ENCODE measurements at places on chromosomes 12 and 14.

GRCh38 chr12:31558521-31558920 is 32.4 kb downstream of the DENND5B start:
- peak; percentile 17 for DNase-seq

DNA sequence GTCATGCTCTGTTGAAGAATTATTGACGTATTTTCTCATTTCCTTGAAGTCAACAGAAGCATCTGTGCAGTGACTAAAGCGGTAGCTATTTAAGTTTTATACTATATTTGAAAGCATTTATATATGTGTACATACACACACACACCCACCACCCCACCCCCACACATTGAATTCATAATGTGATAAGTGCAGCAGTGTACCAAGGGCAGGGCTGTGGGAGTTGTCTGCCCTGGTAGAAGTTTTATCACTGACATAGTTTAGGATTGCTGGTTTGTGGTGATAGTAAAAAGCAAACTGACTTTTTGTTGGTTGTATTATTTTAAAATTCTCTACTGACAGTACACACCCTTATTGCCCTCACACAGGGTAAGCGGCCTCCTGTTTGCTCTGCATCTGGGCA is 39.1 kb downstream of the GAS2L3 start:
- DNase-seq: peak; percentile 7

DNA sequence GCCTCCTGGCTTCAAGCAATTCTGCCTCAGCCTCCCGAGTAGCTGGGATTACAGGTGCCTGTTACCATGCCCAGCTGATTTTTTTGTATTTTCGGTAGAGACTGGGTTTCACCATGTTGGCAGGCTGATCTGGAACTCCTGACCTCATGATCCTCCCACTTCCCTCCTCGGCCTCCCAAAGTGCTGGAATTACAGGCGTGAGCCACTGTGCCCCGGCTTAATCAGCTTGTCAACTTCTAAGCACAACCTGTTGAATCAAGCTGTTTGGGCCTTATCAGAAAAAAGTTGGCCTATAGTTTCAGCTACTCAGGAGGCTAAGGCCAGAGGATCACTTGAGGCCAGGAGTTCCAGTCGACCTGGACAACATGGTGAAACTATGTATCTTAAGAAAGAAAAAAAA is 7.9 kb downstream of the MARK3 start:
- DNase-seq: no peak

GRCh38 chr14:22226381-22226780 is 362.6 kb downstream of the DAD1 start:
- DNase-seq: no peak

GRCh38 chr14:74207943-74208342 is 31.3 kb upstream of the VSX2 start:
- no peak for DNase-seq

DNA sequence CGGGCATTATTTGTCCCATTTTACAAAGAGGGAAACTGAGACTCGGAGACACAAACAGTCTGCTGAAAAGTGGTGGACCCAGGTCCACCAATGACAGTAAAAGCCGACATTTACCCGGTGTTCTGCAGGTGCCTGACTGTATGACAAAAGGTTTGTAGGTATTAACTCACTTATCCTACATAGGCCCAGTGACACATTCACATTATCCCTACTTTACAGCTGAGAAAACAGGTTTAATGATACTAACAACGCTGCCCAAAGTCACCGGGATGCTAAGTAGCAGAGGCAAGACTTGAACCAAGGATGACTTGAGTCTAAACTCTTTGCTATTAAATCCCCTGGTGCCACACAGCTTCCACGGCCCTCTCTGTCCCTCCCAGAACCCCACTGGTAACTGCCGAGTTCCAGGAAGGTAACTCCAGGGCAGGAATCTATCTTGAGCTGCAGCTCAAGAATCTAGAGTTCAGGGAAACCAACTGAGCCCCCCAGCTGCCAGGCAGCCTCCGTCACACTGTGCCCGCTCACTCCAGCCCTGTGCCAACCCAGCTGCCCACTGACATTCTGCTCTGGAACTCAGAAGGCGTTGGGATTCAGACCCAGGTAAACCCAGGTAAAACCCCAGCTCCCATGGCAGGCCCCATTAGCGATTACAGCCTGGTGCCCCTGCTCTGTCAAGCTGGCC is 33.7 kb downstream of the SYNE3 start:
- DNase-seq: no peak
